ENCODE measurements at places on chromosomes 7 and 10.

DNA sequence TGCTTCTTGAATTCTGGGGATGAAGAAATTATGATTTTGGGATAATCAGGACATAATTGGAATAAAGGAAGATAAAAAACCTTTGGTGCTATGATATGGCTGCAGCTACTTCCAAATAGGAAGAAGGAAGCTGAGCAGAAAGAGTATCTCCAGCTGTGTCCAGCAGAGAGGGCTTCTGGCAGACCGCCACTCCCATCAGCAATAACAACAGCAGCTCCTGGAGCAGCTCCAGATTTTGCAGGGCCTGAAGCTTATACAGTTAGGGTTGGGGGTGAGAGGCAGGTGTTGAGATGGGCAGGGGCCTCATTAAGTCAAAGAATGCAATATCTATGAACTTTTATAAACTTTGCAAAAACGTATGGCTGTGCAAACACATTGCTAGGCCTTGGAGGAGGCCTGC is 62.3 kb downstream of the C10orf120 start:
- no peak for DNase-seq

DNA sequence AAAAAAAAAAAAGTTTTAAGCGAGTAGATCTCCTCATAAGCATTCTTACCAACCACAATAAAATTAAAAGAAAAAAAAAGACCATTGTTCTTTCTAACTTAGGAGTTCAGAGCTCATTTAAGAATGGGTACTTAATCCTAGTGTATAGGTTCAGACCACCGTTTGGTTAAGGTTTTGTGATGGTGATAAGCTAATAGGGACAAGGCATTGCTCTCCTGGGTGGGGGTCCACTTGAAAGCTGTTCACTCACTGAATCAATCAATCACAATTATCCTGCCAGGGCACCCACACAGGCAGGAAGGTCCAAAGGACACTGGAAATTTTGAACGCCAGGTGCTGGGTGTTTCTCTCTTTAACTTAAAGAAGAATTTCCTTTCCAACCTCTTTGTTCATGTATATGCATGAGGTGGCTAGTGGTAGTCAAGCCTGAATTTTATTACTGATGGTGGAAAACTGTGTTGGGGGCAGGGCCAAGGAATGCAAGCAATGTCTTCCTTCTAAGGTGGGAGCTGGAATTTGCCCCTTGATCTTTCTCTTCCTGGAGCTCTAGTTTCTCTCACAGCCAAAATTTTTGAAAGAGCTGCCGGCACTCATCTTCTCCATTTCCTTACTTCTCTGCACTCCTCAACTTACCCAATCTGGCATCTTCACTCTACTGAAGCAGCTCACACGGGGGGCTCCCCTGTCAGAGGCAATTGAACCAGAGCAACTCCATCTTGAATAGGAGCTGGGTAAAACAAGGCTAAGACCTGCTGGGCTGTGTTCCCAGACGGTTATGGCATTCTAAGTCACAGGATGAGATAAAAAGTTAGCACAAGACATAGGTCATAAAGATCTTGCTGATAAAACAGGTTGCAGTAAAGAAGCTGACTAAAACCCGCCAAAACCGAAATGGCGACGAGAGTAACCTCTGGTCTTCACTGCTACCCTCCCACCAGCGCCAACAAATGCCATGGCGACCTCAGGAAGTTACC is 7.5 kb upstream of the FAM131B start:
- DNase-seq, result no peak

- DNase-seq, result no peak
Observed at GRCh38 chr7:82676777-82677463, 233.3 kb upstream of the CACNA2D1 start.

DNA sequence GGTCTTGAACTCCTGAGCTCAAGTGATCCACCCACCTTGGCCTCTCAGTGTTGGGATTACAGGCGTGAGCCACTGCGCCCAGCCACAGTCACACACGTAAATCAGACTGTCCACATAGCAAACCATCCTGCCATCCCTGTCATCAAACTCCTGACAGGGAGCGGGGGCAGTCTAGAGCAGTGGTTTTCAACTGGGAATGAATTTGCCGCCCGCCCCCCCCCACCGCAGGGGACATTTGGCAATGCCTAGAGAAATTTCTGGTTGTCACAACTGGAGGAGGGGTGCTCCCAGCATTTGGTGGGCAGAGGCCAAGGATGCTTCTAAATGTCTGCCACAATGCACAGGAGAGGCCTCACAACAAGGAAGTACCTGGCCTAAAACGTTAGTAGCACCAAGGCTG is 24.1 kb downstream of the CAMK2G start:
- DNase-seq, result no peak
